ENCODE measurements at places on chromosomes 11 and 22. TPM values are rescaled to one million over a fixed set of nuclear protein-coding genes. Genes with fewer than 3 reads are reported as not detected.
A peak's percentile ranks its signal among the peaks of the same experiment; 100 is the strongest.

DNA sequence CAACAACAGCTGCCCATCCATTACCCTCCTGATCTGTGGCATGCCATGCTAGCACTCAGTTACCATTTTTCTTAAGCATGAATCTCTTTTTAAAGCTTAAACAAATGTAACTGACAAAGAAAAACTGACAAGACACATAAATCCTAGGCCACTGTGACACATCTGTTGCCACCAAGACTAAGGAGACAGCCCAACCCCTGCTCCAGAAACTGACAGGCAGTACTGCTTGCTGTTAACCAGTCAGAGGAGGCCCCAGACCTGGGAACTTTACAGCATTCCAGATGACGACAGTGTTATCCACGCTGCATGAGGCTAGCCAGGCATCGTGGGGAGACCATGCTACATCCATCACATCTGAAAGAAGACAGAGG is 33.8 kb downstream of the HIRA start:
- DNase-seq = no peak

- DNase-seq = peak; percentile 65
These were observed 93.9 kb downstream of the TECTA start for GRCh38 chr11:121194731-121195596.

- no peak for DNase-seq
These were observed 101.8 kb downstream of the FEZ1 start for GRCh38 chr11:125394296-125394695.

- no peak for DNase-seq
These were observed 64.0 kb downstream of the CD6 start for GRCh38 chr11:61035526-61035835.

Gene SYT9
- 0.17 TPM for polyA plus RNA-seq

DNA sequence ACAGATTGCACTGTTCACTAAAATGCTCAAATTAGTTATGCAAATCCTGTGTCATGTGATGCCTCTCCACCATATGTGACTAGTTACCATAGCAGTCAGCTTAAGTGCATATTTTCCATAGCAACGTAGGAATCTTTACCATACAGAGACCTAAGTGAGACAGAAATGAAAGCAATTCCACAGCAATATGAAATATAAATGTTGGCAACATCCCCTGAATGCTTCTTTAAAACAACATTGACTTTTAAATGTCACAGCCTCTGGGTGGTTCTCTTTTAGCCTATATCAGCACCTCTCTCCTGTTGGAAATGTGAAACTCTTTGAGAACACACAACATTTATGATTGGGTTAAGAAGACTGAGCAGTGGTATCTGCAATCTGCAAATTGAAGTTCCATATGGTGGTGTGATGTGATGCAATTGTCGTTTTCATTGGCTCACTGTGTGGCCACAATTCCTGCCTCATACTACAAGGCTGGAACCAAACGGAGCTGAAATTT is 814.6 kb downstream of the DLG2 start:
- peak; percentile 49 for DNase-seq

DNA sequence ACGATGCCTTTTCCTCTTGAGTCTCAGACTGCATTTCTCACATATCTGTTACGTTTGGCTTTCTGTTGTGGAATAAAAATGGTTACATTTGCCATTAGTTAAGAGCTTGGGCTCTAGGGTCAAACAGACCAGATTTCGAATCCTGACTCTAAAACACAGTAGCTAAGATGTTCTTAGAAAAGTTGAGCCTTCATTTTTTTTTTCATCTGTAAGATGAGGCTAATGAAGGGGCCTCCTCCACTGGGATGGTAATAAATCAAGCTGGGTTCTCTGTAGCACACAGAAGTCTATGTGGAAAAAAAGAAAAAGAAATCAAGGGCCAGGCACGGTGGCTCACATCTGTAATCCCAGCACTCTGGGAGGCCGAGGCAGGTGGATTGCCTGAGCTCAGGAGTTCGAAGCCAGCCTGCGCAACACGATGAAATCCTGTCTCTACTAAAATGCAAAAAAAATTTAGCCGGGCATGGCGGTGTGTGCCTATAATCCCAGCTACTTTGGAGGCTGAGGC is 49.9 kb upstream of the CAPRIN1 start:
- DNase-seq = no peak

DNA sequence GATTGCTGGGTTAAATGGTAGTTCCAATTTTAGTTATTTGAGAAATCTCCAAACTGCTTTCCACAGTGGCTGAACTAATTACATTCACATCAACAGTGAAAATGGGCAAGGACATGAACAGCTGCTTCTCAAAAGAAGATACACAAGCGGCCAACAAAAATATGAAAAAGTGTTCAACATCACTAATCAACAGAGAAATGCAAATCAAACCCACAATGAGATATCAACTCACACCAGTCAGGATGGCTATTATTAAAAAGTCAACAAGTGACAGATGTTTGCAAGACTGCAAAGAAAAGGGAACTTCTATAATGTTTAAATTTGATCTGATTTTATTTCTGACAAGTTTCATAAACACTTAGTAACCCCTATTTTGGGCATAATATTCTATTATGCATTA is 537.5 kb downstream of the DLG2 start:
- DNase-seq = no peak

DNA sequence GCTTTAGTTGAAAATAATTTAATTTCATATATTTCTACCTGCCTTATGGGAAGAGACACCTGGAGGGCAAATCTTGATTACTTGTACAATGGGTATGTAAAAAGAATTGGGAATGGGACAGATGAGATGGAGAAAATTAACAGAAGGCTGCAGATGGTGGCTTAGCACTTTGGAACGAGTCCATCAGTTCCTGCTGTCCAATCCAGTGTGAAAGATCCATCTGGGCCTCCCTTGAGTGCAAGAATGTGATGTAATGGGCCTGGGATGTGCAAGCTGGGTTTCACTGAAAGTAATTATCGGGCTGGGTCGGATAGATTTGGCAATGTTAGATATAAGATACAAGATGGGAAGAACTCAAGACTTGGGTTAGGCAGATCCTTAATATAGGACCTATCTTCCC is 42.0 kb downstream of the CECR2 start:
- DNase-seq = peak; percentile 85

DNA sequence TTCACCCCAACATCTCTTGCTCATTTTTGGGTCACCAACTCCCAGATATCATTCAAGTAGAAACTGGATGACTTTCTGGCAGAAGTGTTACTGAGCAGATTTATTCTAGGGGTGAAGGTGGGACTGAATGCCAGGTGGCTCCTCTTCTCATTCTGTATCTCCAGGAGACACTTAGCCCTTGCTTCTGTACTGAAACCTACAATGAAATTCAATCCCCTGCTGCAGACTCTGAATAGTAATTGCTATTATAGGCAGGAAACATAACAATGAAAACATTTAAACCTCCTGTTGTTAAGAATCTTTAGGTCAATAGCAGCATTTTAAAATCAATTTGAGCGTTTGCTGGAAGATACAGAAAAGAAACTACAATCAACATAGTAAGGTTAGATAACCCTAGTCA is 879.4 kb upstream of the TENM4 start:
- DNase-seq = no peak

Gene CNTN5
- 4.7 TPM for polyA plus RNA-seq

DNA sequence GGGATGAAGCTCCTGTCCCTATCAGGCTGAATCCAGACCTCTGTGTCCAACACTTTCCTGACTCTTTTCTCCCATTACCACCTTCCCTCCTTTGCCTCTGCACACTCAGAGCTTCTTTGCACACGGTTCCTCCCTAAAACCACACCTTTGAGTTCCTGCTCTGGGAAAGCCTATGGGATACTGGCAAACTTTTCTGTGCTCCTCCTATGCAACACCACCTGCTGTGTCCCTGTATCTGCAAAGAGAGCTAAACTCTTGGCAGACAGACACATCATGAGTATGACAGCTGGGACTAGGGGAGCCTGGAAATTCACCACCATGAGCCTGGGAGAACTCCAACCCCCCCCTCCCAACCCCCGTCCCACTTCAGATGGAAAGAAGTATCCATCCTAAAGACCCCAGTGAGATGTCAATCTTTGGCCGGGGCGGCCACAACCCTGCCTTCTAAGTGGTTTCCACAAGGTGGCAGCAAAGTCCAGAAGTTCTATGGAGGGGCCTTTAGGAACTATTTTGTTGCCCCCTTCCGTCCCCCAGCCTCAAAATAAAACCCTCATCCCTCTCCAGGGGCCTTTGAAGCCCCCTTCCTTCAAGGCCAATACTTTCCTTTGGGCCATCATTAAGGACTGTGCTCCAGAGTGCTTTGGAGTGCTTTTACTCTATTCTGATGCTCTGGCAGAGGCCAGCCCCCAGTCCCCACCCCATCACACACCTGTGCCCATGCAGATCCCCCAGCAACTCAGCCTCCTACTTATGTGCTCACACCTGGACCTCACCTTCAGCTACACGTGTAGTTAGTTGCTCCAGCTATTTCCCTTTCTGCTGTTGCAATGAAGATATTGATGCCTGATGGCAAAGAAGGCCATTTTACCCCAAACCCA is 19.4 kb downstream of the HTR3A start:
- no peak for DNase-seq

DNA sequence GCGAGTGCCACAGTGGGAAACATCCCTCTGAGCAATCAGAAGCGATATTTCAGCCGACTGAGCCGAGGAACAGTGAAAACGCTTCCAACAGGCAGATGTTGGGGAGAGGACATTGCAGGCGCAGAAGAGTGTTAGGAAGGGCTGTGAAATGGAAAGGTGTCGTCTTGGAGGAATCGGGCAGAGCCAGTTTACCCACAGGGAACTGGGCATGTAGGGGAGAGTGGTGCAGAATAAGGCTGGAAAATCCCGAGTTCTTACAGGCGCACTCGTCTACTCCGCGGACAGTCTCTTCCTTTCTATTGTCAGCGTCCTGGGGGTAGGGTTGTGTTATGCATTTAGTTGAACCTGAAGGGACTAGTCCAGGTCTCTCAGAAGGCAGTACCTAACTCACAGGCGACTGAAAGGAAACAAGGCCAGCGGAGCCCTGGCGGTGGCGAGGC is 1.1 kb upstream of the APLP2 start:
- DNase-seq = no peak

- DNase-seq = no peak
These were observed 1488.6 kb downstream of the BRD1 start for GRCh38 chr22:48338793-48339705.

- DNase-seq = no peak
These were observed 22.5 kb downstream of the PARVB start for GRCh38 chr22:44046485-44047141.

DNA sequence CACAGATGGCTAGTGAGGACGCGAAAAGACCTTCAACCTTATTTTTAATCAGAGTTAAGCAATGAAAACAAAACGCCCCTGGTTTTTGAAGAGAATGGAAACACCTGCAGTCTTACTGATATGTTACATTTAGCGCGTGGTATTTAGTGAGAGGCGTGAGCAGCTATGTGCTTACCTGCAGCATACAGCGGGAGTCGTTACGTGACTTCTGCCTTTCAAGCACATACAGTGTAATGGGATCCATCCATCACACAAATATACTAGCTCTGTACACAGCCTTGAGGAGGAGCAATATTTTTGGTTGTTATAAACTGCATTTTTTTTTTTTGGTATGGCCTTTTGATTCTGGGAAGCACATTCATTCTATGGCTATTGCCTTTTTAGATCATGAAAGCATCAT is 5.5 kb downstream of the KRTAP5-2 start:
- no peak for DNase-seq

Measured in muscle of back (tissue), 13 donors.